Peyer's patch (tissue), 4 donors: ENCODE measurements at places on chromosomes 4 and X.

DNA sequence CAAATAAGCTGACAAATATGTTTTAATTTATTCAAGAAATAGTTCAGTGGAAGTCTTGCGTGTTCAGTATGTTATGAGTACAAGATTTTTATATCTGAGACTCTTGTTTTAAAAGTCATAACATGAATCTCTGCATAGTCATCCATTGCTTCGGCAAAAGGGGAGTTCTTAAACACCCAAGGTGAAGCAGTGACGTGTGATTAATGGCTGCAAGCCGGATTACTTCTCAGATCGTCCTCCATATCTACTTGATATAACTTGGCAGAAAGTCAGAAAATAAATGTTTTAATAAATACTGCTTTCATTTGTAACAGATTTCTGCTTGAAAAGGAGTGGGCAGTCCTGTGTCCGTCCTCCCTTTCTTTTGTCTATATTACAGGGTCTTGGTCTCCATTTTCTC is 64.6 kb upstream of the IL15 start:
- H3K4me1 ChIP-seq = no peaks in the 10 kb centered on the region
- no peak for DNase-seq
- H3K36me3 ChIP-seq = no peaks in the 10 kb centered on the region
- H3K27ac ChIP-seq = no peak overlapping the region
- H3K27me3 ChIP-seq = no peaks in the 10 kb centered on the region
- no peak overlapping the region for H3K4me3 ChIP-seq

DNA sequence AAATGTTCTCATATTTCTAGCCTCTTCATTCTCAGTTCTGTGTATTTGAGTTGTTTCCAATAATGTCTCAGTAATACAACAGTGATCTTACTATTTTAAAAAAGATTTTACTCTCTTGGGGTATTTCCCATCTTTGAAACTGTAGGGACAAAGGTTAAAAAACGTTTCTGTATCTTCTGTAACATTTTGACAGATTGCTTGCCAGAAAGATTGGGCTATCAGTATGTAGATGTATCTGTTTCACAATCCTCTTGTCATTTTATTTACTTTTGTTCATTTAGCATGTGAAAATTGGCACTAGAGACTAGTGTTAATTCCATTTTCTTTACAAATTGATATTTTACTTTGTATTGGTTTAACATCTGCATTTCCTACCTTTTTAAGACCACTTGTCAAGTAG is 6.2 kb upstream of the CXCL9 start:
- no peak overlapping the region for H3K27ac ChIP-seq
- no peak for DNase-seq
- H3K4me1 ChIP-seq = no peaks in the 10 kb centered on the region
- no peaks in the 10 kb centered on the region for H3K27me3 ChIP-seq

GRCh38 chrX:38606821-38607220 is 45.5 kb downstream of the TSPAN7 start:
- no peak for DNase-seq
- H3K4me1 ChIP-seq = no peaks in the 10 kb centered on the region
- no peak overlapping the region for H3K4me3 ChIP-seq

DNA sequence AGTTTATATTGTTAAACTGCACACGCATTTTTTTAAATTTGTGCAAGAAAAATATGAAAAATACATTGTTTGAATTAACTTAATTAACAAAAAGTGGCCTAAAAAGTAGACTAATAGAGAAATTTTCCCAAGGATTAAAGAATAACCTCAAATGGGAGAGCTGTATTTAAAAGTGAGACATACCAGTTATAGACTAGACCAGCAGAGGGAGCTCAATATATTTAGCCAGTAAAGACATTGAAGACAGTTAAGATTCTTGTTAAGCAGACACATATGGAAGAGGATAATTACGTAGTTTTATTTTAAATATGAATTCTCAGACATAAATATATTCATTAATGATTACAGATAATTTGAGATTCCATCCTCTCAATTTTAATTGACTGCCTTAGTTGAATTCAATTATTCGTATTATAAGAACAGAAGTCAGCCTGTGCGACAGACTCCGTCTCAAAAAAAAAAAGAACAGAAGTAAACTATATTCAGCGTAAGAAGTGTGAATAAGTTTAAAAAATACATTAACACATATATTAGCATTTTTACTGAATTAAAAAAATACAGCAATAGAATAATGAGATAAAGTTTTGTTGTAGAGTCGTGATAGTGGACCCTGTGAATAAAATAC is 64.8 kb downstream of the GLRA3 start:
- no peaks in the 10 kb centered on the region for H3K36me3 ChIP-seq
- no peak overlapping the region for H3K4me3 ChIP-seq
- no peak for DNase-seq
- H3K4me1 ChIP-seq = no peaks in the 10 kb centered on the region
- H3K27ac ChIP-seq = no peak overlapping the region
- no peaks in the 10 kb centered on the region for H3K27me3 ChIP-seq

DNA sequence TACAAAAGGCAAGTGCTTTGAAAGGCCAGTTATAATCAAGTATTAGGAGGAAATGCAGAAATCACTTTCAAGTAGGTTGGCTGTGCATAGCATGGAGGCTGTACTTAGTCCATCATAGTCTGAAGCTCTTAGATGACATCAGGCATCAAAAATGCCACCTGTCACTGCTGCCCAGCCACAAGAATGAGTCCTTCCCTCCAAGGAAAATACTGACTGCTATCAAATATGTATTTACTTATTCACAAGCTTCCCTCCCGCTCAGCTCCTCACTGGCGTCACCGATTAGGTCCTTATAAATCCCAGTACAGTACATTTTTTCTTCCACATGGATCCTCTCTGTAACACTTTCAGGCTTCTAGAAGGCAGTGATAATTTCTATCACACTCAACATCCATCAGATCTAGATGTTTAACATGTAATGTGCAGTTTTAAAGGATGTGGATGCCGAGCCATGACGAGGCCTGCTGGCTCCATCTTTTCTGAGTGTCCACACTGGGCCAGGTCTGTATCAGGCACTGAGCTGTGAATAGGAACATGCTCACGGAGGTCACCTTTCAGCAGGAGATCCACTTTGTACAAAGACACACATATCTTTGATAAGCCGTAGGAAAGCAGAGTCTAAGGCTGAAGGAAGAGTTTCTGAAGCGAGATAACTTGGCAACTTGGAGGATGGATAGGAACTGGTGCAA is 121.9 kb downstream of the PALLD start:
- H3K4me1 ChIP-seq = no peaks in the 10 kb centered on the region
- H3K27me3 ChIP-seq = no peaks in the 10 kb centered on the region
- DNase-seq = no peak
- H3K4me3 ChIP-seq = no peak overlapping the region

DNA sequence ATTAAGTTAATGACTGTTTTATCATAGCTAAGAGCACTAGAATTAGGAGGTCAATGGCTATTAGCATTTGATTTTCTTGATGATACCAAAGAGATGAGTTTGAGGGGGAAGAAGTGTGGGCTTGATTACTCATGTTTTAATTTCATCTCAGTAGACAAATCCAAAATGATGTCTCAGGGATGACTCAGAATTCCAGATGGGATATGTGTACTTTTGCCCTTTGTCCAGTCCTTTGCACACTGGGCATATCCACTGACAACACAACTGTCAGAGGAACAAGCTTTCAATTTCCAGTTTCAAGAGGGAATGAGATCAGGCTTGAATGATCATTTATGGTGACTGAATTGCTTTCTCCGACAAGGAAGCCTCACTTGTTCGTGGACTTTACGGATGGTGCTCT is 325.3 kb upstream of the FTHL17 start:
- no peaks in the 10 kb centered on the region for H3K27me3 ChIP-seq
- no peak overlapping the region for H3K4me3 ChIP-seq
- H3K4me1 ChIP-seq = no peaks in the 10 kb centered on the region
- no peak overlapping the region for H3K27ac ChIP-seq
- no peak for DNase-seq
- no peaks in the 10 kb centered on the region for H3K36me3 ChIP-seq

GRCh38 chrX:43971966-43972961 is 926 bp downstream of the NDP start:
- H3K4me1 ChIP-seq = no peaks in the 10 kb centered on the region
- H3K36me3 ChIP-seq = no peaks in the 10 kb centered on the region
- no peaks in the 10 kb centered on the region for H3K27me3 ChIP-seq
- no peak overlapping the region for H3K27ac ChIP-seq
- H3K4me3 ChIP-seq = no peak overlapping the region

- no peaks in the 10 kb centered on the region for H3K36me3 ChIP-seq
- no peak overlapping the region for H3K27ac ChIP-seq
- no peaks in the 10 kb centered on the region for H3K27me3 ChIP-seq
- H3K4me3 ChIP-seq = no peak overlapping the region
- H3K4me1 ChIP-seq = no peaks in the 10 kb centered on the region
These were observed 66.0 kb upstream of the TENM3 start for GRCh38 chr4:182177166-182177565.

DNA sequence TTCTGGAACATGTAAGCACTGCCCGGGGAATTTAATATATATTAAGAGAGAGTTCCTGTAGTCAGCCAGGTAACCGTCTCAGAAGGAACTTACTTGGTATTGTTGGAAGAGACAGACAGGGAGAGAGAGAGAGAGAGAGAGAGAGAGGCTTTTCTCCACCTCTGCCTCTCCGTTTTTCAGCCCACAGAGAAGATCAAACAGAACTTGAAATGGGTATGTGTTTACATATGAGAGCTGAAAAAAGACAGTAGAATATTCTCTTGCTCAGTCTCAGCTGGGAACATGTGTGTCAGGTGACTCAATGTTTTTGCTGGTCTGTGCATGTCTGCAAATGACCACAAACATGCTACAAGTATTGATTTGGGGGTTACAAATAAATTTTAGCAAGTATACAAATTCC is 81.9 kb downstream of the MAGED1 start:
- no peak overlapping the region for H3K4me3 ChIP-seq
- no peaks in the 10 kb centered on the region for H3K4me1 ChIP-seq
- H3K27me3 ChIP-seq = no peaks in the 10 kb centered on the region
- no peak for DNase-seq

DNA sequence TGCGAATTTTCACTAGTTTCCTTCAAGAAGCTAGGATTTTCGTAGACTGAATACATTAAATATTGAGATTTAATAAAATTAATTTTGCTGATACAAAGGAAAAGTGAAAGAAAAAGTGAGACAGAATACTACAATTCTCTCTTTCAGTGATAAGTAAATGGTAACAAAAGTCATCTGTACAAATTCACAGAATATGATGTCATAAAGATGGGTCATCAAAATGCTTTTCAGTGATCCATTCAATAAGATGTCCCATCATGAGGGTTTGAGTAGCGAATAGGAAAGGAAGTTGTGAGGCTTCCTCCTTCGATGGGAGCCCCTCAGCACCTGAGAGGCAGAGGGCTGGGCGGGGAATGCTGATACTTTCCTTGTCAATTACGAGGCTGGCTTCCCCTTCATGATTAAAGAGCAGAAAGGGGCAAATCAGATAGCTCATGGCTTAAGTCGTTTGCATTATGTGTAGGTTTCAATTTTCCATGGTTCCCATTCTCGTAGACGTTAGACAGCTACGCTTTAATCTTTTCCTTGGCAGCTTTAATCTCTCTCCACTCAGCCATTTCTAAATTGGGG is 108.8 kb upstream of the SORBS2 start:
- H3K36me3 ChIP-seq = no peaks in the 10 kb centered on the region
- DNase-seq = no peak
- no peak overlapping the region for H3K27ac ChIP-seq
- no peaks in the 10 kb centered on the region for H3K27me3 ChIP-seq
- H3K4me3 ChIP-seq = no peak overlapping the region
- H3K4me1 ChIP-seq = no peaks in the 10 kb centered on the region

DNA sequence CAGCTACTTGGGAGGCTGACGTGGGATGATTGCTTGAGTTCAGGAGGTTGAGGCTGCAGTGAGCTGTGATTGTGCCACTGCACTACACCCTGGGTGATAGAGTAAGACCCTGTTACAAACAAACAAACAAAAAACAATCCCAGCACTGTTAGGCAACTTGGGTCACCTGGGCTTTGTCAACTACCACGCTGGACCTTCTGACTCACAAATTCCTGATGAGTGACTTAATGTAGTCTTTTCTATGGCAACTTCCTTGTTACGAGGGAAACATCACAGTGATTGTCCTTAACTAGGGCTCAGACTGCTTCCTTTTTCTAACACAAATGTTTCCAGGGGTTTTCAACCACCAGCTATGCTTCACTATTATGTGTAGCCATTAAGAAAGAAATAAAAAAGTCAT is 128.8 kb upstream of the GPC4 start:
- DNase-seq = no peak
- H3K4me1 ChIP-seq = no peaks in the 10 kb centered on the region
- H3K27me3 ChIP-seq = no peaks in the 10 kb centered on the region
- no peak overlapping the region for H3K4me3 ChIP-seq
- H3K36me3 ChIP-seq = no peaks in the 10 kb centered on the region

- H3K4me3 ChIP-seq = no peak overlapping the region
- DNase-seq = no peak
- H3K27ac ChIP-seq = no peak overlapping the region
- H3K27me3 ChIP-seq = no peaks in the 10 kb centered on the region
These were observed 30.8 kb downstream of the MRPL1 start for GRCh38 chr4:77893451-77893850.

- H3K27ac ChIP-seq = no peak overlapping the region
- no peak overlapping the region for H3K4me3 ChIP-seq
- DNase-seq = no peak
- H3K4me1 ChIP-seq = no peaks in the 10 kb centered on the region
- H3K36me3 ChIP-seq = no peaks in the 10 kb centered on the region
- H3K27me3 ChIP-seq = no peaks in the 10 kb centered on the region
These were observed 109.0 kb upstream of the AADAT start for GRCh38 chr4:170198747-170199146.

DNA sequence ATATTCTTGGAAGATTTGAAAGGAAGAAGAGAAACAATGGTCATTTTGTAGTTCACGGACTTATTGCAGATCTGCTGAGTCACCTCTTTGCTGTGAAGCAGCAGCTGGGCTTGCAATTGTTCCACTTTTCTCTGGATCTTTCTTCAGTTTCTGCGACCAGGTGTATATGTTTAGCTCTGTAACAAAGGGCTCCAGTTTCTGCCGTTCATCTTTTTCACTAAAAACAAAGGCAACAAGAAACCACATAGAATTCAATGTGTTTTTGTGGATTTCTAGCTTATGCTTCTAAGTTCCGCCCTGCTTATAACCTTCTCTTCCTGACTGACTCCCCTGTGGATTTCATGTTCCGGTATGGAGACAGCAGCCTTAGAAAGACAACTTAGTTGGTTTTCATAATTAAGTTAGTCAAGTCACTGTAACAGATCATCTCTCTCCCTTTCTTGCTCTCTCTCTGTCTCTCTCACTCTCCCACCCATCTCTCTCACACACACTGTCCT is 121.6 kb upstream of the EPHA5 start:
- H3K4me1 ChIP-seq = no peaks in the 10 kb centered on the region
- H3K4me3 ChIP-seq = no peak overlapping the region
- DNase-seq = no peak
- H3K27me3 ChIP-seq = no peaks in the 10 kb centered on the region
- no peak overlapping the region for H3K27ac ChIP-seq
- no peaks in the 10 kb centered on the region for H3K36me3 ChIP-seq

- H3K4me1 ChIP-seq = no peaks in the 10 kb centered on the region
- H3K4me3 ChIP-seq = no peak overlapping the region
- no peak for DNase-seq
- H3K36me3 ChIP-seq = no peaks in the 10 kb centered on the region
- peak overlapping the region; percentile 36 for H3K27ac ChIP-seq
These were observed 177.4 kb upstream of the PPP1R2C start for GRCh38 chrX:42955349-42955748.

GRCh38 chr4:108502356-108502755 is 118.0 kb upstream of the RPL34 start:
- no peaks in the 10 kb centered on the region for H3K36me3 ChIP-seq
- no peaks in the 10 kb centered on the region for H3K27me3 ChIP-seq
- no peak overlapping the region for H3K27ac ChIP-seq
